CD14-positive monocyte (primary cell): ENCODE measurements at places on chromosomes 6 and 20.

DNA sequence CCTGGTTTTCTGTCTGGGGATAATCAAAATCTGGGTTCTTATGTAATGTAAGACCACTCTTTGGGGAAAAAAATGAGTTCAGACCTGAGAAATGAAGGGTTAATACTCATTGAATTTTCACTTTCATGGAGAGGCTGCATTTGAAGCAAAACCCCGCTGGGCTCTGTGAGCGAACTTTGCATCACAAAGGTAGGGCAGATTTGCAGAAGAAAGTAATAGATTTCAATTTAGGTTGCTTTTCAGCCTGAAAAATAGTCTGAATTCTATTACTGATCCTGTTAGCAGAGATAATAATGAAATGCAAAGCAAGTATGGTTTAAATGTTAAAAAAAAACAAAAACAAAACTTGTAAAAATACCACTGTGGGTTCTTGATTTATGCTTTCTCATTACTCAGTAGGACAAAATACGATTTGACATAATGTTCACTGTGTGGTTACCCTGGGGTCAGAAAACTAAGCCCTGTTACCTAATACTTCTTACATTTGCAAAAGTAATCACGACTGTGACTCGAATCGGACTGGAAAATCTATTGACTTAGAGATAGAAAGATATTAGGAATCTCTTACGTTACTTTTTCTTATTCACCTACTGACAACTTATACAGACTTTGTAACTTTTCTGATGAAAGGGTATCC lies 72.2 kb downstream of the UST start:
- no peak for DNase-seq

- DNase-seq: no peak
Measured at GRCh38 chr20:46178891-46179290, 60.8 kb downstream of the CD40 start.

DNA sequence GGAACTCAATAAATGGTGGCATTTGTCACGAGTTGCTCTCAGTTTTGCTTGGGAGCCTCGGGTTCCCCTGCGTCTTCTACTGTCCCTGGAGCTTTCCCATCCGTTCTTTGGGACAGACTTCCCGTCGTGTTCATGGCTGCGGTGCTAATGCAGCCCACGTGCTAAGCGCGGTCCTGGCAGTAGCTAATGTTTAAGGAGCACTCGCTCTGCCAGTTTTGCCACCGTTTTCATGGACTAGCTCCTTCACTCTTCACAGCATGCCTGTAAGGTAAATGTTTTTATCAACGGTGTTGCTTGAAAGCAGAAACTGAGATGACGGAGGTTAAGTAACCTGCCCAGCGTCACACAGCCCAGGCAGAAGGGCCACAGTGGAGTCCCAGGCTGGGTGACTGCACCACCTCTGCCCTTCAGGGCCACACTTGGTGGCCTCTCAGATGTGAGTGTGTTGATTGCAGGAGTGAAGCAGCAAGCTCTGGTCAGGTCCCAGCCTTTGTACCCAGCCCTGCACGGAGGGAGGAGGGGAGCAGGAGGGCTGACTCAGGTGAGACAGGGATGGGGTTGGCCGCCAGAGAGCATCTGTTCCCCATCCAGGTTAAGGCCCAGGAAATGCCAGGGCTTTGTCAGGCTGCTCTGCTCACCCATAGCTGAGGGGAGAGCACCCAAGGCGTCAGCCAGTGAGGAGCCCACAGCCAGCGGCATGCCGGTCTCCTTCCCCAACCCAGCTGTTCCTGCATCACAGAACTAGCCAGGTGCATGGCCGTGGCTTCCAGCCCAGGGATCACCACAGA lies 181.8 kb downstream of the ZMYND8 start:
- DNase-seq: no peak

DNA sequence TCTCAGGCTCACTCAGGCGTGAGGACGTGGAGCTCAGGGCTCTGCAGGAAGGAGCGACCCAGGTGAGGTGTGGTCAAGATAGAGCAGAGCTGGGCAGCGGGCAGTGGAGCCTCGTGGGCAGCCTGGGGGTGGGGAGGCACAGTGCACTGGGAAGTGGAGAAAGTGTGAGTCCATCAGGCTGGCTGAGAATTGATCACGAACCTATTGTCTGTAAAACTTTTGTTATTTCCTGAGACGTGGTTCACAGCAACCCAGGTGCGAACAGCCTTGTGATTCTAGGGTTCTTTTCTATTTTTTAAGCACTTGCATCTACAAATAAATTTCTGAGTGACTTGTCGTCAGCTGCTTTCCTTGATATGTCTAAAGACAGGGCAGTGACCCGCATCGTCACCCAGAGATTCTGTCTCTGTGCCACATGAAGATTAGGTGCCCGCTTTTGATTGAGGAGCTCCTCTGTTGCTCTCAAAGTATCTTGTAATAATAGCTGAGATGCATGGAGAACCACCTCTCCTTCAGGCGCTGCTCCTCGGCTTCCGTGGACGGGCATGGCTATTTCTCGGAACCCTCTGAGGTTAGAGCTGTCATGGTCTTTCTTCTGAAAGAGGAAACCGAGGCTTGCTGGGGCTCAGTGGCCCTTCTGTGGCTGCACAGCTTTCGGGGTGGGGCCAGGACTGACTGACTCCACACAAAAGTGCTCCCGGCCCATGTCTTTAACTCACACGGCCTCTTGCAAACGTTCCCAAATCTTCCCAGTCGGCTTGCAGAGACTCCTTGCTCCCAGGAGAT lies 662 bp upstream of the CCR6 start:
- DNase-seq: no peak

GRCh38 chr20:62307226-62308101 lies 4.7 kb downstream of the ADRM1 start:
- no peak for DNase-seq

- DNase-seq: no peak
Measured at GRCh38 chr6:148128014-148128730, 214.5 kb upstream of the SASH1 start.
